NCI-H1436 (cell line): ENCODE measurements at places on chromosomes 2 and 18.

GRCh38 chr2:105179469-105180372, 61.8 kb upstream of the GPR45 start:
- DNase-seq, result peak; percentile 1

DNA sequence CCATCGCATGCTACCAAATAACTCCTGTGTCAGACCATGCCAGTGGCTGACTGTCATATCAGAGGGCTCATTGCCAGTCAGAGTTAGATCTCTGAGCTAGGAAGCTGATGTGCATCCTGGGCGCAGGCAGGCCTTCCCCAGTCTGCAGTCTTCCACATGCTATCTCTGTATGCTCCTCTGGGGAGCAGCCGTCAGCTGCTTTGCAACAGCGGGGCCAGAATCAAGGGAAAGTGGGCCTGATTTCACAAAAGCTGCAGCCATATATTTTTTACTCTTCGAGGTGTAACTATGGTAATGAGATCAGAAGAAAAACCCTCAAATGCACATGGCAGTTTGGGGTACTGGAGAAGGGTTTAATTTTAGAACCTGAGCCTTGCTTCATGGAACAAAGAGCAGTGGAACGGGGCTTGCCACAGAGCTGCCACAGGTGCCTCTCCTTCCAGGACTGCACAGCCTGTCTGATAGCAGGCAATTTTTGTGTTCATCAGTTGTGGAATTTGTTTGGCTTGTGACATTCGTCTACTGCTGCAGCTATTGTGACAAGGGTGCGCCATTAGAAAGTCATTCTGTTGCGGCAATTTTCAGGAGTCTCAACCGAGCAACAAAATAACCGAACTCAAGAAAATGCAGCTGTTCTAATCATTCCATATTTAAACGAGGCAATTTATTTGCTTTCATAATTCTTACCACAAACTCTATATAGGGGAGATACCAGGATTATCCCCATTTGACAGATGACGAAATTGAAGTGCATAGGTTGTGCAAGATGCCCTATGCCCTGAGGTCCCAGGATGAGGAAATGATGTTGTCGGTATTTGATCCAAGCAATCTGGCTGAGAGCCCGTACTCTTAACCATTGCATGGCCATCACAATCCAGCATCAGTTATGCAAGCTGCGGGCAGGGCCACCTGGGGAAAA, 109.6 kb upstream of the CYRIA start:
- peak; percentile 43 for DNase-seq

DNA sequence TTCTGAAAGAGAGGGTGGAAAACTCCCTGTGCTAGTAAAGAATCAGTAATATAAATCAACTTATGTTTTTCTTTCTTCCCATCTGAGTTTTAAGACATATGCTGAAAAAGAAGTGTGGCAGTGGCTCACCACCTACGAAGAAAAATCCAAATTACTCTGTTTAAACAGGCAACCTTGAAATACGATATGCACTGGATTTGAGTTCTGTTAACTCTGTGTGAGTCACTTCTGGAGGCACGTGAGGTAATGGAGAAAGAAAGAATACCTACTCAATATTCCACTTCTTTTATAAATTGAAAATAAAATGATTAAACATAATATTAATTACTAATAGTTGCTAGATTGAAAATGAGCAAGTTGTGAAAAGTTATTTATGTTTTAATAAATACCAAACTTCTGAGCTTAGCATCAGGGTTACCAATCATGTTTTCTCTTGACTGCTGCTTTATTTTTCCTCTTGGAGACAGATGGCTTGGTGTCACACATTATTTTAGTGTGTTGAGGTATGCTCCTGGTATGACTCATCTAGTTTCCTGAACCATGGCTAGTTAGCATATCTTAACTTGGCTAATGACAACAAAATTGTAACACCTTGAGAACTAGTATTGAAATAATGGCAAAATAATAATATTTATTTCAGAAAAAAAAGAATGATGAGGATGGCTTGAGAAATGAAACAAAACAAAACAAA, 1705.5 kb upstream of the PIK3C3 start:
- DNase-seq, result no peak

DNA sequence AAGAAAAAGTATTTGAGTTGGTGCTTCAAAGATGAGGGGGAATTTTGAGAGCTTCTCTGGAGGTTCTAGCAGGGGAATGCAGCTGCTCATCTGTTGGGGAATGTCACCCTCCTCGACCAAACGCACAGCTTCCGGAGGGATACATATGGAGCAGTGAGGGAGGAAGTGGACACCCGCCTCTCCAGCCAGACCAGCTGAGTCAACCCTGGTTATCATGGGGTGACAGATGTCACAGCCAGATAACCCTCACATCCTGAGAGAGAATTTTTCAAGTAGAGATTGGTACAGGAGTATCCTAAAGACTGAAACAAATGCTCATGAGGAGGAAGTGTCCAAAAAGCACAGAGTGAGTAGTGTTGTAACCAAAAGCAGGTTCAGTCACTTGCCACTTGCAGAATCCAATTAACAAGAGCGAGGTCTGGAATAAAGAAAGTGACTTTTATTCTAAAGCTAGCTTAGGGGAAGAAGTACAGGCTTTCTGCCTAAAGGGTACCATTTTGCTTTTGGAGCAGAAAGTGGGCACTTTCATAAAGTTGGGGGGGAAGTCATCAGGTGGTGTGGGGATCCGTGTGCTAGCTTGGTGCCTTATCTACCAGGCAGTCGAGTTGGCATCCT, 395.2 kb downstream of the RAD51AP2 start:
- no peak for DNase-seq

DNA sequence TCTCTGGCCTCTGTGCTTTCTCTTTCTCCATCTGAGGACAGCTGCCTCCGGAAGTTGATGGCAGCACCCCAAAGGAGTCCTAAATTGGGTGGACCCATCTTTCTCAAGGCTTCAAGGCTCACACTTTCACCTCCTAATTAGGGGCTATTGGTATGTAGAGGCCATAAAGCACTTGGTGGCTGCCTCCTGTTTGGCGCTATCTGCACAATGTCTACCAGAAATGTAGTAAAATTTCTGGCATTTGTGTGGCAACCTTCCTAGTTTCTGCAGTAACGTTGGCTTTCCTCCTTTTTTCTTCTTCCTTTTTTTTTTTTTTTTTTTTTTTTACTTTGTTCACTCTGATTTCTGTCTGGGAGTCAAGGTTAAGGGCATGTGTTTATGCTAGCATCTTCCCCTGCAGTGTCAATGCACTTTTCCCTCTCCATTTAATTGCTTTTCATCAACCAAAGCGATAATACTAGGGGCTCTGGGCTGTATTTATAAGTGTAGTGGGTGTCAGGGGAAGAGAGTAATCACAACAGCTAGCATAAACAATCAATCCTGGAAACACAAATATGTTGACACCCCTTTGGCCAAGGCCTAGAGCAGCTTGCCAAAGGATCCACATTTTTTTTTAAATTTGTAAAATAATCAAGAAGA, 86.0 kb downstream of the TACR1 start:
- DNase-seq, result no peak

- no peak for DNase-seq
Measured at GRCh38 chr2:172305066-172305465, 122.3 kb upstream of the ITGA6 start.

- no peak for DNase-seq
Measured at GRCh38 chr2:36512705-36513104, 85.3 kb downstream of the FEZ2 start.

DNA sequence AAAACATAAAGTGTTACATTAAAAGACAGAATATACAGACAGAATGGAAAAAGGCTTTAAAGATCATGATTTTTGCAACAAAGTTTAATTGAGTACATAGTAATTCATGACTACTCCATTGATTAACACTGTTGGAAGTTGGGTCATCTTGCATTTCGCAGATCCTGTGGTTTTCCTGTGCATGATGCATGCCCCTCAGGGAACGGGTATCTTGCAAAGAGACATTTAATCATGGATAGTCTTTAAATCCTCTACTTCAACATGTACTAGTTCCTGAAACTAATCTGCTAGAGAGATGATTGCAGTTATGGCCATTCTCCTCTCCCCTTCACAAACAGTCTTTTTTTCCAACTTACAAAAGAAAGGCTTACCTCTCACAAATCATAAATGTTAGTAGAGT, 155.6 kb upstream of the DSEL start:
- DNase-seq, result no peak

DNA sequence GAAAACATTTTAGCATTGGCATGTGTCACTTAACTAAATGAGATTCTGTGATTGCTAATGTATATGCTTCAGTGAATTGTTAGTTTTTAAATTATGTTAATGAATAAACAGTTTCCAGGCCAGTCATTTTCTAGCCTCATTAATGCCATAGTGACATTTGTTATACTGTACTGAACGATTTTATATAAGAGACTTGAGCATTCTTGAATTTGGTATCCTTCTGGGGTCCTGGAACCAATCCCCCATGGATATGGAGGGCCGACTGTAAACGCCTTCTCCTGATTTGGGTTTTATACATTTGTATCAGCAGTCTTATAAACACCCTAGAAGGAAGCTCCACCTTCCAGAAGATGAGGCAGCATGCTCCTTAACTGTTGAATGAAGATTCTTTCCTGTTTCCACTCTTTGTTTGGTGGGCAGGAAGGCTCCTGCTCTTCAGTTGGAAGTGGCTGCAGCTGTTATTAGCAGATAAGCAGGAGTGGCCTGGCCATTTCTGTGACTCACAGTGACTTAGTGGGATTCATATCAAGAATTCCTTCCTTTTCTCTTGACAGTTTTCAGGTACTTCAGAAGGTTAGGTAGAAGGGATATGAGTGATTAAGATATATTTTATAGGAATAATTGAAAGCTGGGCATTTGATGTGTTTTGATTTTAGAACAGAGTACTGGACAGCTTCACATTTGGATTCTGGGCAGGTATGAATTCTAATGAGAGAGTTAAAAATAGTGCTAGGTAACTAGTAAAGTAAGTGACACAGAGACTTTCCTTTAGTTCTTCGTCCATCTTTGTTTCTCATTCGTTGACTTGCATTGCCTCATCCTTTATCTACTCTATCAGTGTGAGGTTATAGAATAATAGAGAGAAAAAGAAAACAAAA, 124.9 kb downstream of the PLCL1 start:
- no peak for DNase-seq

GRCh38 chr2:144452169-144452988, 67.5 kb downstream of the ZEB2 start:
- no peak for DNase-seq

DNA sequence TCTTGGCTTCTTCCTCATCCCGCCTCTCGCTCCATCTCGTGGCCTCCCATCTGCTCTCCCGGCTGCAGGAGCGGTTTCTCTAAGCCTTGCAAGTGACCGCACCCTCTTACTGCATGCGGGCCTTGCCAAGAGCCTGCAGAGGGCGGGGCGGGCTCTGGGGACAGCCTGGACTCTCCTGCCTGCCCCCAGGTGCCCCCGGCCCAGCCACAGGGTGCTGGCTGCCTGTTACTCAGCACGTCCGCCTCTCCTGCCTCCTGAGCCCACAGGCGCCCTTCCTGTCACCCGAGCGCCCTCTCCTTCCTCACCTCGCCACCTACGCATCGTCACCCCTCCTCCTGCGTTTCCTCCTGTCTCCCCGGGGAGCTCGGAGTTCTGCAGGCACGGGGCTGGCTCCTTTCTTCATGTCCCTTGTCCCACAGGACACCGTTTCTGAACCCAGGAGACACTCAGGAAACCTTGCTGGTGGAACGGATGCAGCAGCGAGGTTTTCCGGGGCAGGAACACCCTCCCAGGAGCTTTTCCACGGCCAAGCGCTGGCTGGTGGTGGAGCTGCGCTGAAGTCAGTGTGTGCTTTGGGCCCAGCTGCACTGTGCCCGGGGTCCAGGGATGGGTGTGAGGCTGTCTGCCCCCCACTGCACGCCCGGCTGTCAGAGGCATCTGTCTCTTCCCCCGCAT, 28.5 kb downstream of the HPCAL1 start:
- DNase-seq, result peak; percentile 54

GRCh38 chr18:4888251-4889040, 308.6 kb downstream of the AKAIN1 start:
- DNase-seq, result no peak

DNA sequence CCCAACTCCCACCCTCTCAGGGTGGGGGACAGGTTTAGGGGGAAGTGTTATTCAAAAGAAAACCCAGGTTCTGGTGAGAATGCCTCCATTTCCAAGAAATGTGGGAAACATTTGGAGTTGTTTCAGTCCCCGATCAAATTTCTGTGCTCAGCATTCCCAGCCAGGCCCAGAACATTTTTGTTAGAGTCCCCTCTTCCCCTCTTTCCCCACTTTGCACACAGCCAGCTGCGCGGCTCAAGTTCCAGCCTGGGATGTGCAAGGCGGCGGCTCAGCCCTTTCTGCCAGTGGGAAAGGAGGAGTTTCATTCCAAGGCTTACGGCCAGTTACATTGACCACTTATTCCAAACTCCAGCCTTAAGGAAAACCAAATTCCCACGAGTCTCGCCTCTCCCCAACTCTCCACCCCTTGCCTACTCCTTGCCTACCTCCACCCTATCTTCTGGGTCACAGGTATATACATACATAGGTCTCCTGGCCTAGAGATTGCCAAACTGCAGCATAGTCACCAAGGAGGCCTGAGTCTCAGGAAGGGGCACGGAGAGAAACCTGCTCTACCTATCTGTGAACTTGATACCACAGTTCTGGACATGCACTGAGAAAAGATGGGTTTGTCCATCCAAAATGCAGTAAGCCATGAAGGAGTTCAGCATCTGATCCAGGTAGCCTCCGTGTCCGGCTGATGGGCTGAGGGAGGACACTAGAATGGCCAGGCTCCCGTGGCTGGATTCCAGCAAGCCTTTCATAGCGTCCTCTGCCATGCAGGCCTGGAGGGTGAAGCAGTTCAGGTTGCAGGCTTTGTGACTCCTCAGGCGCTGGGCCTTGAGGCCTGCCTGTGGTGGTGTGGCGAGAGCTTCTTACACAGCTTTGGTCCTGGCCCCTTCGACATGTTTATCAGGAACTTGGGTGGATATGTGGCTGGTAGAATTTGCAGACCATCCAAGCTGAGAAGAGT, 154.5 kb downstream of the ZFP36L2 start:
- no peak for DNase-seq

GRCh38 chr18:46859855-46860254, 57.5 kb downstream of the PIAS2 start:
- DNase-seq, result no peak

- no peak for DNase-seq
Measured at GRCh38 chr2:70083344-70084156, 3.7 kb upstream of the PCBP1 start.

- DNase-seq, result no peak
Measured at GRCh38 chr18:4582431-4583335, 127.6 kb upstream of the DLGAP1 start.

DNA sequence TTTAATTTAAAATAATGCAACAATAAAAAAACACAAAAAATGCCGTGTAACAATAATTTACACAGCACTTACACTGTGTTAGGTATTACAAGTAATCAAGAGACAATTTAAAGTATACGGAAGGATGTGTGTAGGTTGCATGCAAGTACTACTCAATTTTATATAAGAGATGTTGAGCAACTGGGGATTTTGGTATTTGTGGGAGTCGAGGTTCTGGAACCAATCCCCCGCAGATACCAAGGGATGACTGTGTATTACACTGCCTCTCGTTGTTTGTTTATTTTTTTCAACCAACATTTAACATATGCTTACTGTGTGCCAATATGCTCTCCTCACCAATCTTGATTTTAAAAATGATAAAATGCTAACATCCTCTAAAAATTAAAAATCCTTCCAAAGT, 24.8 kb downstream of the MAP3K2 start:
- no peak for DNase-seq

- no peak for DNase-seq
Measured at GRCh38 chr2:54479424-54479823, 23.3 kb downstream of the SPTBN1 start.
